ENCODE measurements at places on chromosomes 1 and 21.

GRCh38 chr1:66250075-66250474 is 283.9 kb upstream of the SGIP1 start:
- DNase-seq, result no peak

- no peak for DNase-seq
Observed at GRCh38 chr1:180633057-180634056, 1.5 kb downstream of the XPR1 start.

DNA sequence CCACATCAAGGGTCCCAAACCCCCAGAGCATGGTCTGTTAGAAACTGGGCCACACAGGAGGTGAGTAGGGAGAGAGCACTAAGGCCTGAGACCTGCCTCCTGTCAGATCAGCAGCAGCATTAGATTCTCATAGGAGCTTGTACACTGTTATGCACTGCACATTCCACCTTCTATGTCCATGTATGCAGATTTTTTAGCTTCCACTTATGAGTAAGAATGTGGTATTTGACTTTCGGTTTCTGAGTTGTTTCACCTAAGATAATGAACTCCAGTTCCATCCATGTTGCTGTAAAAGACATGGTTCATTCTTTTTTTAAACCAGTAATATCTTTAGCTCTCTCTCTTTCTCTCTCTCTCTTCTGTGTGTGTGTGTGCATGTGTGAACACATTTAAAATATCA is 663 bp upstream of the GBP6 start:
- DNase-seq, result no peak

GRCh38 chr1:86259390-86259789 is 102.8 kb upstream of the COL24A1 start:
- no peak for DNase-seq

DNA sequence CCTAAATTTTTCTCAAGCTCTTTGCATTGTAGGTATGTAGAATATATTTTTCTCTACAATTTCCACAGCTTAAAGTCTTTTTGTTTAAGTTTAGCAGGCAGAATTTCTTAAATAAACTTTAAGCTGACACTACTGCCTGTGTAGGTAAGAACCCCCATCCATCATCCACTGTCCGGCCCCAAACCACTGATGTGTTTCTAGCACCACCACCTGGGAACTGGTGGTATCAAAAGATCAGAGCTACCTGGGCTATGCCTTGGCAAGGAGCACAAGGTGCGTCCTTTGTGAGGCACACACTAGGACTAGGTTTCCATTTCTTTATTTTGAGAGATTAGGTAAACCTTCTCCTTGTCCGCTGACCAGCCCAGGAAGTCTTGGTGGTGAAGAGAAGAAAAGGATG is 10.5 kb upstream of the LELP1 start:
- DNase-seq, result no peak

All from CD4-positive, CD25-positive, alpha-beta regulatory T cell (primary cell).